CD14-positive monocyte (primary cell): ENCODE measurements at places on chromosomes 12 and 14.

- DNase-seq = no peak
Measured at GRCh38 chr14:93648440-93649168, 139.7 kb downstream of the PRIMA1 start.

DNA sequence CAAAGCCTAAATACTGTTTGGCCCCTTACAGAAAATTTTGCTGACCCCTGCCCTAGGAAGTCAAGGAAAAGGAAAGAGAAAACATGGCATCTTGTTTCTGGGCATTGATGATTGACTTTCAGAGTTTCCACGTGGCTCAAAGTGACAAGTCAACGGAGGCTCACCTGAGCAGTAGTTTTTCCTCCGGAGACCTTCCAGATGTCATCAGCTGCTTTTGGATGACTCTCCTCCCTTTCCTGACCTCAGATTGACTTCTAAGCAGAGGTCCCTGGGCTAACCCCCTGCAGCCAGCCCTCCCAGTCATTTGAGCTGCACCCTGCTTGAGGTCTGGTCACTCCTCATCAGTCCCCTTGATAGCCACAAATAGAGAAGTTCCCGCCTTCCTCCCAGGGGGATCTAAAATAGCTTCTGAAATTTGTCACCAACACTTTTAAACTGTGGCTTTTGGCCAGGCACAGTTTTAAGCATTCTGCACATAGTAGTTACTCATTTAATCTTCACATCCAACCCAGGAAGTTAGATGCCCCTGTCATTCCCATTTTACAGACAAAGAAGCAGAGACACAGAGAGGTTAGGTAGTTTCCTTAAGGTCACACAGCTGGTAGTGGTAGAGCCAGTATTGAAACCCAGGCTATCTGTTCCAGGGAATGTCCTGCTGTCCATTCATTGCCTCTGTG, 143.4 kb downstream of the CHST11 start:
- DNase-seq = peak; percentile 33

- no peak for DNase-seq
Measured at GRCh38 chr12:75568393-75568792, 57.0 kb upstream of the KRR1 start.

- peak; percentile 78 for DNase-seq
Measured at GRCh38 chr12:103928682-103929045, 1.5 kb upstream of the HSP90B1 start.

DNA sequence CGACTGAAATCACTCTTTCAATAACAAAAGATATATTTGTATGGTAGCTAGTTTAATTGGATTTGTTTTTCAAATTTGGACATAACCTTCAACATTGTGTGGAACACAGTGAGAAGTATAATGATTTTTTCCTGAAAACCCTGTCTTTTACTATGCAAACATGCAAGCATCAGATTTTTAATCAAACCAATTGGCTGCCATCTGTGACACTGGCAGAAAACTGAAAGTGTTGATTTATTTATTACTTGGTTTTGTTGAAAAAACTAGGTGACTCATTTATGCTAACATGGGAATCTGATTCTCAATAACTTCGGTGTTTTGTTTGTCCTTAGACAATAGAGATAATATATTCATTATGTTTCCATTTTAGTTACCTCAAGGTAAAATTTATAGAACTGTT, 82.0 kb downstream of the NTS start:
- no peak for DNase-seq

GRCh38 chr14:36658123-36659009, 3.3 kb upstream of the PAX9 start:
- DNase-seq = no peak

- no peak for DNase-seq
Measured at GRCh38 chr14:93879362-93879983, 47.7 kb upstream of the FAM181A start.

- no peak for DNase-seq
Measured at GRCh38 chr12:65878540-65878939, 54.3 kb downstream of the HMGA2 start.

GRCh38 chr14:73236752-73237218, 521 bp upstream of the PAPLN start:
- DNase-seq = no peak

- DNase-seq = no peak
Measured at GRCh38 chr14:100386121-100386520, 63.0 kb downstream of the SLC25A47 start.

GRCh38 chr12:18462442-18462841, 201.1 kb downstream of the PIK3C2G start:
- DNase-seq = no peak

- no peak for DNase-seq
Measured at GRCh38 chr12:123021688-123022604, 41.5 kb downstream of the ARL6IP4 start.

GRCh38 chr12:127722611-127723010, 544.4 kb upstream of the TMEM132C start:
- no peak for DNase-seq

DNA sequence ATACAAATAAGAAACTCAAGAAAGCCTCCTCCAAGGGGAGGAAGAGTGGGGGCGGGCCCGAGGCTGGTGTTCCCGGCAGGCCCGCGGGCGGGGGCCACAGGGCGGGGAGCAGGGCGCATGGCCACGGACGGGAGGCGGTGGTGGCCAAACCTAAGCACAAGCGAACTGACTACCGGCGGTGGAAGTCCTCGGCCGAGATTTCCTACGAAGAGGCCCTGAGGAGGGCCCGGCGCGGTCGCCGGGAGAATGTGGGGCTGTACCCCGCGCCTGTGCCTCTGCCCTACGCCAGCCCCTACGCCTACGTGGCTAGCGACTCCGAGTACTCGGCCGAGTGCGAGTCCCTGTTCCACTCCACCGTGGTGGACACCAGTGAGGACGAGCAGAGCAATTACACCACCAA, 8.7 kb downstream of the DACT1 start:
- DNase-seq = no peak

DNA sequence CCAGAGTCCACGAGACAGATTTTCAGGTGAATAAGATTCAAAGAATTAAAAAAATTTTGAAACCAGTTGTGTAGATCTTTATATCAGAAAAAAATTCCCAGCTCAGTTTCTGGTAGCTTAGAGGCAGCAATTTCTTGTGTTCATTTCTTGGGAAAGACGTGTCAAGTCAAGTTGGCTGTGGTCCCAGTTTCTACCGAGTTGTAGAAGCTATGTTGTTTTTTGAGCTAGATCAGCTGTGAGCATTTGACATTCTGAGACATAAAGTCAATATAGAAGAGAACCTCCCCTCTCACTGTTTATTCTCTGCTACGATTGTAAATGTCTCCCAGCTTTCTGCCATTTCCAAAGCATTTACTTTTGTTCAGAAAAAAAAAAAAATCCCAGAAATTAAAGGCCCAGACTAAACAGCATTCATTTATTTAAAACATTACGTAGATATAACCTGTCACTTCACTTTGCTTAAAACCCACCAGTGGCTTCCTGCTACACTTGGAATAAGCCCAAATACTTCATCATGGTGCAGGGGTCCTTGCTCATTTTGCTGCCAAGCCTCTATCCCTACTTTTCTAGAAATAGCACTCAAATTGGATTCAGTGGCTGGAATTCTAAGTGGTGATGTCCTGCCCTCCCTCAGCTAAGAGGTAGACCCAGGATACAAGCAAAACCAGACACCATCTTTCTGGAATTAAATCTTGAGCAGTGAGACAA, 20.6 kb upstream of the PYGL start:
- DNase-seq = no peak

- DNase-seq = no peak
Measured at GRCh38 chr12:1500095-1500801, 94.1 kb downstream of the FBXL14 start.

GRCh38 chr14:81276073-81277069, 55.6 kb upstream of the GTF2A1 start:
- DNase-seq = no peak

GRCh38 chr14:63012171-63012570, 33.1 kb downstream of the KCNH5 start:
- DNase-seq = no peak

DNA sequence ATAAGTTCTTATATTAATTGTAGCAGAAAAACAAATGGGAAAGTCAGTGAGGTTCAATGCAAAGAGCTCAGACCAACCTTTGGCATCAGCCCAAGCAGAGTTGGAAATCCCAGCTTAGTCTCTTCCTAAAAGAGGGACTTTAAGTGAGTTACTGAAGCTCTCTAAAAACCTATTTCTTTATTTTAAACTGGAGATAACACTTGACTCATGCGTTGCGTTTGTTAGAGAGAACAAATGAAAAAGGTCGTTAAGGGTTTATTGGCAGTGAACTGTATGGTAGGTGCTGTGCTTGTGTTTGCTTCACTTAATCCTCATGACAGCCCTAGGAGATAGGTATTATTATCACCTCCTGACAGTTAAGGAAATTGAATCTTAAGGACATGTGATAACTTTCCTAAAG, 396.5 kb downstream of the RAD51B start:
- no peak for DNase-seq

- DNase-seq = no peak
Measured at GRCh38 chr14:56660677-56661389, 81.2 kb downstream of the TMEM260 start.

DNA sequence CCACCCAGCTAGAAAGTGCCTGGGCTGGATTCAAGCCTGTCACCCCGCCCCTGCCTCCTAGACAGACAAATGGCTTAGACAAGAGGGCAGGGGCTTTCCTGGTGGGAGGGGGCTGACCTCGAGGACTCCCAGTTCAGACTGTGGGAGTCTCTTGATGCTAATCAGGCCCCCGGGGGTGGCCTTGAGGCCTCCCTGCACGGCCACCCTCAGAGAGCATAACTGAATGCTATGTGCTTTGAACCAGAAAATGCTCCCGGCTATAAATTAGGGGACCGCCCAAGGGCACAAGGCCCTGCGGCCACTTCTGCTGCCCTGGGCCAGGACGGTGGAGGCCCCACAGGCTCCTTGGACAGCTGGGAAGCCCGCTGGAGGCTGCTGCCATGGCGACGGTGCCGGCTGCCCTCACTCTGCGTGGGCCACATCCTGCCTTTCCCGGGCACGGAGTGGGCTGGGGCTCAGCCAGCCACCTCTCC, 111.0 kb upstream of the NCOR2 start:
- no peak for DNase-seq

GRCh38 chr14:93970585-93970964, 5.8 kb downstream of the ASB2 start:
- peak; percentile 80 for DNase-seq

GRCh38 chr12:51788876-51789275, 59.6 kb downstream of the FIGNL2 start:
- no peak for DNase-seq

- no peak for DNase-seq
Measured at GRCh38 chr14:105979446-105979845, 453.1 kb downstream of the TMEM121 start.

DNA sequence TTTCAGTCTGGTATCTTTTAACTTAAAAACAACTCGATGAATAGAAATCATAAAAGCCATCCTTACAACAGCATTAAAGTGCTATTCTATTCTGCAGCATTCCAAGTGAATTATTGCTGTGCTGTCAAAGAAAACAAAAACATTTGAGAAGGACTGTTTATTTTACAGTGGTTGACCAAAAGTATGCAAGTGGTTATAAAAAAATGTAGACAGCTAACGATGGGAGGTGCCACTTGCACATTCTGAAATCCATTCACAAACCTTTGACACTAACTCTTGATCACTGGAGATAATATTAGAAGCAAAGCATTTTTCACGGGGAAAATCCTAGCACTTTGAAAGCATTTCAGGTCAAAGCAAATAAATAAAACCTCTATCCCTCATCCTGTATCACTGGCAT, 55.6 kb downstream of the HMGA2 start:
- no peak for DNase-seq

DNA sequence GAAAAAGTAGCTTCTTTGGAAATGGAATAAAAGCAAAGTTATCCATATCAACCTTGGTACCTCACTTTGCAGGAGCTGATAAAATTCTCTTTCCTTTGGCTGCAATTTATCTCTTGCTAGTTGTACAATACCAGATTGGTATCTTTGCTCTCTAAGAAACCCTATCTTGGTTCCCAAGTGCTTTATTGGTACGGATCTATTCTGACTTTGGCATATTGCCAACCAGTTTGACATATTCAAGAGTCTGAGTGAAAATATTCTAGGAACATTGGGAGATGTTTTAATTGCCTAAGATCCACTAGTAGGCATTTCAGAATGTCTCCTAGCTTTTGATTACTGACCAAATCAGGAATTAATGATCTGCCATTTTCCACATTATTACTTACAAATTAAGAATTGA, 167.2 kb upstream of the ATP2B1 start:
- DNase-seq = no peak

GRCh38 chr12:10457760-10458159, 4.6 kb upstream of the KLRC1 start:
- DNase-seq = no peak

DNA sequence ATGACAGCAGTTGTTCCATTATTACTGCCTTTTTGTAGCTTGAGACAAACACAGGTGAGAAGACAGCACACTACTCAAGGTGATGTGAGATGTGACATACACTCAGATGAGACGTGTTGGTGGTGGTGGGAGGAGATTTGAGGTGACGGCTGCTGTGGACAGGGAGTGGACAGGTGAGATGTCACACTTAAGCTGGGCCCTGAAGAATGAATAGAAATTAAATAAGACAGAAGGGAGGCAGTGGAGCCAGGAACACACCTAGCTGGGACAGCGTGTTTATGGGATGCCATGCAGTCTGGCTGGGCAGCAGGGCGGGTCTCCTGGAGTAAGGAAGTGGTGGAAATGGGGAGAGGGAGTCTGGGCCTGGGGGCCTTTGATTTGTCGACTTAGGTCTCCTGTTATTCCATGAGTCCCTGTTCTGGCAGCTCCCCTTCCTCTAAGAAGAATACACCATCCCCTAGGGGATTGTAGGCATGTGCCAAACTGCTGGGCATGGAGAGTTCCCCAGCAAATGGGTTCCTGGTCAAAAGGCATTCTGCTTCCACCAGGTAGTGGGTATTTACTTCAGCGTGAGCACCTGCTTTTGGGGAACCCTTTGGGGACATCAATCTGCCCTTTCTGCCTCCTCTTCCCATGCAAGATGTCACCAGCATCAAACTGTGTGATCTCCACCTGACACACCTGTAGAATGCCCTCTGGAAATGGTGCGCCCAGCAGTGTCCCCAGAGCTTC, 71.2 kb upstream of the ESRRB start:
- no peak for DNase-seq

DNA sequence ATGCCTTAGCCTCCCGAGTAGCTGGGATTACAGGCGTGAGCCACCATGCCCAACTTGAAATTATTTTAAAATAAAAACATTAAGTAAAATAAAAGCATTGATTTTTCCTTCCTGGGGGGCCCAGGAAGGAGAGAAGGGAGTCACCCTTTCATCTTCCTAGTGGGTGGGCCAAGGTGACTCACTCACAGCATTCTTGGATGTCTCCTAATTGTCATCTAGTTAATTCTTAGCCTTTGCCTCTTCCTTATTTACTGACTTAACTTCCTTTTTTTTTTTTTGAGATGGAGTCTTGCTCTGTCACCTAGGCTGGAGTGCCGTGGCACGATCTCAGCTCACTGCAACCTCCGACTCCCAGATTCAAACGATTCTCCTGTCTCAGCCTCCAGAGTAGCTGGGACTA, 29.2 kb downstream of the TMEM120B start:
- peak; percentile 58 for DNase-seq

GRCh38 chr12:113271466-113271852, 50.2 kb downstream of the TPCN1 start:
- DNase-seq = no peak
